Brain pericyte (primary cell): ENCODE measurements at places on chromosomes 2 and 18.

- DNase-seq: no peak
Observed at GRCh38 chr18:48868468-48869466, 82.0 kb downstream of the SMAD7 start.

GRCh38 chr18:39348757-39349156, 1783.2 kb upstream of the CELF4 start:
- no peak for DNase-seq

GRCh38 chr2:101550555-101550954, 75.6 kb upstream of the RFX8 start:
- no peak for DNase-seq

- no peak for DNase-seq
Observed at GRCh38 chr2:173488861-173489260, 134.2 kb downstream of the CDCA7 start.

DNA sequence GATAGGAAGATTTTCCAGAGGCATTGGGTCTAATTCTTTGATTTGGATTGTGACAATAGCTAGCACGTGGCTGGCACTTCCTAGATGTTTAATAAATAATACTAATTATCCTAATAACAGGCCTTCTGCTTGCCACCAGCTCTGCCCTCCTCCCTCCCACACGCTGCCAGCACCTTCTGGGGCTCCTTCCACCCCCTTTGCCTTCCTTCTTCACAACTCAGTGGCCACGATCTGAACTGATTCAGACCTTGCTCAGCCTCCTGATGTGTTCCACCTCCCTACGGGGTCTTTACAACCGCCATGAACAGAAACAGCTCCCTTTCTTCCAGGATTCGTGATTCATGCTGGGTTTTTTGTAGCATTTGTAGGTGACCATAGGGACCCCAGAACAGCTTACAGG, 310.3 kb upstream of the HS6ST1 start:
- DNase-seq: no peak

- DNase-seq: no peak
Observed at GRCh38 chr2:194319222-194319992, 1337.6 kb upstream of the SLC39A10 start.

DNA sequence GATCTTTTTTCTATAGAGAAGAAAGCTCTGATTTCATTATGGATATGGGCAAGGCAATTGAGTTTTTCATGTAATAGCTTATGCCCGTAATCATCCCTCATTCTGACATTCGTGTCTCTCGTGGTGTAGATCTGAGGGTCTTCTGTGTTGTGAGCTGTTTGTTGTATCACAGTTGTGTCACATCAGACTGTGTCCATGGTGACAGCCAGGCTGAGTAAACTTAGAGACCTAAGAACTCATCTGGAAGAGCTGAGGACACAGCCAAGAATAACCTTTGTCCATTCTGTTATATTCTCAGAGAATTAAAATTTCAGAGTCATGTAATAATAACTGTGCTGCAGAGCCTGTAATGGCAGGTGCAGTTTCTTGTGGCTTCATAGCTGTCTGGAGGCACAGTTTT, 116.5 kb downstream of the ATP9B start:
- DNase-seq: no peak

- DNase-seq: no peak
Observed at GRCh38 chr18:58495634-58496033, 133.3 kb downstream of the ALPK2 start.

- no peak for DNase-seq
Observed at GRCh38 chr18:46215902-46216723, 111.9 kb downstream of the HAUS1 start.

GRCh38 chr18:79259218-79259617, 136.5 kb upstream of the NFATC1 start:
- DNase-seq: no peak

- DNase-seq: no peak
Observed at GRCh38 chr2:184683911-184684310, 85.6 kb downstream of the ZNF804A start.

DNA sequence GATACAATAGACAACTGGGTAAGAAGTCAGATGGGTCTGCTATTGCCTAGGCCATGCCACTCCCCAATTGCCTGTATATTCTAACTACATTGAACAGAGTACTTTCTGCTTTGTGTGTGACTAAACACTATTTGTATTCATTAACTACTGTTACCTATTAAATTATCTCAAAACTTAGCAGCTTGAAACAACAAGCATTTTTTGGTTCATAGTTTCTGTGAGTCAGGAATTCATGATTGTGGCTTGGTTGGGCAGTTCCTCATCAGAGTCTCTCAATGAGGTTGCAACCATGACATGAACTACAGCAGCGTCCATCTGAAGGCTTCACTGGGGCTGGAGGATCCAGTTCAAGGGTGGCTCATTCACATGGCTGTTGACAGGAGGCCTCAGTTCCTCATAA, 205.7 kb downstream of the EN1 start:
- no peak for DNase-seq

GRCh38 chr2:118319271-118319684, 231.0 kb downstream of the INSIG2 start:
- DNase-seq: no peak

DNA sequence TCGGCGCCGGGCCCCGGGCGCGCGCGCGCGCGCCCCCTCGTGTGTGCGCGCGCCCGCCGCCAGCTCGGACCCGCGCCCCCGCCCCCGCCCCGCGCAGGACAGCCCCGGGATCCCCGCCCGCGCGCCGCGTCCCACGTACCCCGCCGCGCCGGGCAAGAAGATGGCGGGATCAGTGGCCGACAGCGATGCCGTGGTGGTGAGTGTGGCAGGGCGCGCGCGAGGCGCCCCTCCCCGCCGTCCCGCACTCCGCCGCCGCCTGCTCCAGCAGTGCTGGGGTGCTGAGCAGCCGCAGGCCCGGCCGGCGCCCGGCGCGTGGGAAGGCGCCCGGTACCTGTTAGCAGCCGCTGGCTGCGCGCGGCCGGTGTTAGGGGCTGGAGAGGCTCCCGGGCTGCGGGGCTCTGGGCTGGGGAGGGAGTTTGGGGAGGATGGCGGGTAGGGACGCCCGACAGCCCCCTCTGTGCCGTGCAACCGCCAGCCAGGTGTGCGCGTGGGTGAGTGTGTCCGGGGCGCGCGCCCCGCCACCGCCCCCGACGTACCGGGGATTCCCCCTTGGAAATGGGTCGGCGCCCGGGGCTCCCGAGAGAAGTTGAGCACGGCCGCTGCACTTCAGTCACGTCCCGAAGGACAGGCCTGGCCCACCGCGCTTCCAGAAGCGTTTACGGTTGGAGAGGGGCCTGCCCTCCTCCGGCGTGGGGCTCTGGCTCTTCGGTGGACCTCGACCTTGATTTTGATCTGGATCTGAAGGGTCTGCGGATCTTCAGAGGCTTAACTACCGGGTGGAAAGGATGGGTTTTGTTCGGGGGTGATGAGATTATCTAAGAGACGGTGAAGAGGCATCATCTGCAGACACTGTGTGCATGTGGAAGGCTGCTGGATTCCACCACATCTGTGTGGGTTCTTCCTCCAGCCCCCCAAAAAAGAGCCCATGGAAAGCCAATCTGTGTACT, 697 bp downstream of the LGALSL start:
- no peak for DNase-seq
